ENCODE measurements at places on chromosomes 12 and 14.
A peak's percentile ranks its signal among the peaks of the same experiment; 100 is the strongest.

GRCh38 chr14:65079768-65080167, 22.5 kb downstream of the MAX start:
- no peak for DNase-seq

- DNase-seq: no peak
These were observed 17.9 kb upstream of the HIGD1C start for GRCh38 chr12:50934371-50934851.

GRCh38 chr12:97681612-97682504, 219.3 kb downstream of the RMST start:
- no peak for DNase-seq

GRCh38 chr12:67790660-67791059, 142.1 kb downstream of the DYRK2 start:
- DNase-seq: no peak

DNA sequence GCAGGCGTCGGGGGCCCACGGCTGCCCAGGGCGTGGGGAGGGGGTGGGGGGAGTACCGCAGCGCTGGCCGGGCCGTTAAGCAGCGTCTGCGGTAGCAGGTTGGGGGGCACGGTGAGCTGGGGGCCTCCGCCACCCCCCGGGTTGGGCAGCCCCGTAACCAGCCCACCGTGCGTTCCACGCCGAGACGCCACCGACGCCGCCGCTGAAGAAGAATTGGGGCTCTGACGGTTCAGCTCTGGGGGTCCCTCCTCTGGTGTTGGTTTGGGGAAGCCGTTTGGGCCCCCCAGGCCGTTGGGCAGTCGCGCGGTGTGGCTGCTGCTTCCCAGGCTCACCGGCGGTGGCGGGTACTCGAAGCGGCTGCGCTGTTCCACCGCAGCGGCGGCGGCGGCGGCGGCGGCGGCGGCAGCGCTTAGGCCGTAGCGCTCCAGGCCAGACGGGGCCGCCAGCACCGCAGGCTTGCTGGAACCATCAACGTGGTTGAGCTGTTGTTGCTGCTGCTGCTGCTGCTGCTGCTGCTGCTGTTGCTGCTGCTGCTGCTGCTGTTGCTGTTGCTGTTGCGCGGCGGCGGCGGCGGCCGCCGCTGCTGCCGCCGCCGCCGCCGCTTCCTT, 1.5 kb downstream of the IRF2BPL start:
- peak; percentile 73 for DNase-seq

- DNase-seq: no peak
These were observed 76.5 kb downstream of the SPRING1 start for GRCh38 chr12:116661341-116661740.

GRCh38 chr12:47359310-47360092, 279.7 kb upstream of the AMIGO2 start:
- DNase-seq: no peak

DNA sequence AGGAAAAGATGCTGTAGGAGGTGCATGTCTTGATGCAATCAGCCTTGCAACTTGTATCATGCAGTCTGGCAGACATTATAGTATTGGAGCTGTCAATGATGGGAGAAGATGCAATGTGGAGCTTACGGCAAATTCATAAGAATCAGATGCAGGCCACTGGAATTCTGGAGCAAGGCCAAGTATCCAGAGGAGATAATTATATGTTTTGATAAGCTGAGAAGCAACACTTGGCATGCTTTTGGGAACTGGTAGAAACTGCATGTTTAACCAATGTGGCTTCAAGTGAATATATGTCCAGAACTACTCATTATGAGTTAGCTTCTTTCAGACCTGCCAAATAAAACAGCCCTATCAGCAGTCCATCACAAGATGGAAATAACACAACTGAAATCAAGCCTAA, 249.1 kb upstream of the PPFIA2 start:
- no peak for DNase-seq

GRCh38 chr12:27344760-27345159, 12.1 kb downstream of the BMAL2 start:
- DNase-seq: no peak

DNA sequence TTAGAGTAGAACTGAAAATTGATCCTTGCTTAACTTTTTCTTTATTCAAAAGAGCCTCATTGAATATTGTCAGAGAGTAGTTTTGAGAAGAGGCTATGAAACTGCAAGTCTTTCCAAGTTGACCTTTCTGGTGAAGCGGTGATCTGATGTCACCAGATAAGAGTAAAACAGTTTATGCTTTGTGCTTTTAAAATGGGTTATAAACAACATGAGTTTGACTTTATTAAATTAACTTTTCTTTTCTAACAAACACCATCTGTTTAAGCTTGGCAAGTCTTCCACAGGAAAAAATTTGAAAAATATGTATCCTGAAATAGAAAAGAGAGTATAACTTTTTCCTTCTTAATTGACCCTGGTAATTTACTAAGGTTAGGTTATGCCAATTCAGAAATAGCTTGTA, 408.7 kb upstream of the NOVA1 start:
- no peak for DNase-seq

DNA sequence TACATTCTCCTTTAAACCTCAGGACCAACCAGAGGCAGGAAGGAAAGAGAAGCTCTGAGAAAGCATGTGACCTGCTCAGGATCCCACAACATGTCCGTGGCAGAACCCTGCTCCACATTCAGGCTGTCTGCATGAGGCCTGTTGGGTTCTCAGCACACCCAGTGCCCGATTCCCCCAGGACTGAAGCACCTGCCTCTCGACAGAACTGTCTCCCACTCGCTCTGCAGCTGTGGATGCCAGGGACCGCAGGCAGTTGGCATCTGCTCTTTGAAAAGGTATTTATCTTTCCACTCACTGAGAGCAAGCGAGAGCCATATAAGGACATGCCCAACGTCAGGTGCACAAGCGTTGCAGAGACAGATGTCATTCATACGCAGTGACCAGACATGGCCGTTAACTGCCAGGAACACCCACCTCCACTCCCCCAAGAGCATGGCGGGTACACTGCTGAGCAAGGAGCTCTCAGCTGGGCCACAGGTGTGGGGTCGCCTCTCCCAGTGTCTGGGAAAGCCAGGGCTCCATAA, 18.9 kb downstream of the PITPNM2 start:
- no peak for DNase-seq

DNA sequence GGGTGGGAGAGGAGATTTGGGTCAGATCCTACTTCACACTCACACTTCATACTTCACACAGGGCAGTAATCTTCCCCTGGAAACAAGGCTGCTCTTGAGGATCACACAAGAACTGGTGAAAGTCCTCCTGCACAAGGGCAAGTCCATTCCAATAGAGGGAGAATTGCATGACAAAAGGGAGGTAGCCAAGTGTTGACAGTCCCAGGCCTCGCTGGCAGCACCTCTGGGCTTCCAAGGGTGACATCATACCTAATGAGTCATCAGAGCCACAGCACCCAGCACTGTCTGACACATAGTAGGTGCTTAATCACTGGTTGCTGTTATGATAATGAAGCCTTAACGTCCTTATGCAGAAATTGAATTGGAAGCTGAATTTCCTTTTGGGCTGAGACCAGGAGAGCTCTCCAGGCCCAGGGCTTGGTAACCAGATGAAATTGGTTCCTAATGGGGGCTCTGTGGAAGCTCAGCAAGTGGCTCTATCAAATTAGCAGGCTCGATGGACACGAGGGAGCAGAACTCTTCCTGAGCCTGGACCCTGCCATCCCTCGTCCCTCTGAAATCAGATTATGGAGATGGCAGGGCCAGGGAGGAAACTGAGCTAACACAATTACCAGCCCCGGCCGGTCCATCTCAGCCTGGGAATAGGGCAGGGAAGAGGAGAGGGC, 58.8 kb upstream of the ACTN1 start:
- DNase-seq: no peak

GRCh38 chr12:111311011-111311410, 57.9 kb downstream of the PHETA1 start:
- DNase-seq: no peak

GRCh38 chr14:84856751-84857534, 673.0 kb upstream of the FLRT2 start:
- DNase-seq: no peak

DNA sequence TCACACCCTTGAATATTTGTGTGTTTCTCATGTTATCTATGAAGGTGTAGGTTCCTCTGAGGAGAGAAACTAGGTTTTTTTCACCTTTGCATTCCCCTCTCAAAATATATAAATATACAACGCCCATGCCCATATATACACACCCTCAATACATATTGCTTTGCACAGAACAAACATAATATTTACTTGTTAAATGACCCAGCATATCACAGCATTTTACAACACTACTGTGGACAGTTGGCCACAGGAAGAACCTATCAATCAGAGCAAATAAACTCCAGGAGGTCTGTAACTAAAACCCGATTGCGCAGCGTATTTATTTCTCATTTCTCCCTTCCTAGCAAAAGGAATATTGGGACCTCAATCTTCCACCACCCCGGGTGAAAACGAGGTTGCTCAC, 196.0 kb downstream of the SLC5A8 start:
- no peak for DNase-seq

GRCh38 chr12:124188561-124189405, 106.1 kb upstream of the RFLNA start:
- DNase-seq: no peak

GRCh38 chr12:24268663-24269186, 319.3 kb upstream of the SOX5 start:
- no peak for DNase-seq

GRCh38 chr14:88005978-88006851, 1.3 kb downstream of the GPR65 start:
- DNase-seq: no peak

DNA sequence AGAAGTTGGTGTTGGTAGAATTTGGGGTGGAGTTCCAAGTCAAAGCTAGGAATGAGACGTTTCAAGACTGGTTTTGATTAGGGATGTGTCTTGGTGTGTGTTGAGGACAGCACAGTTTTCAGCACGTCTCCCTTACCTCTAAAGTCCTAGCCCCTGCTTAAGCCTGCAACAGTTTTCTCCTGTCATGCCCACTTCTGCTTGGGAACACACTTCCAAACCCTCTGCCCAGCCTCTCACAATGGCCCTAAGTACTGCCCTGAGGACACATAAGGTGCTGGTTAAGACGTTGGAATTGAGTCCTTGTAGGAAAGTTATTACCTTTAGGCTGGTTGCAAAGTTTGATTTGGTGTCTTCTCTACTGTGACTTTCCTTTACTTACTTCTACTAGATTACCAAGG, 710 bp upstream of the BMAL2 start:
- no peak for DNase-seq

GRCh38 chr12:90003688-90004087, 295.1 kb upstream of the ATP2B1 start:
- DNase-seq: no peak

- no peak for DNase-seq
These were observed 442.7 kb upstream of the FLRT2 start for GRCh38 chr14:85087201-85087600.

DNA sequence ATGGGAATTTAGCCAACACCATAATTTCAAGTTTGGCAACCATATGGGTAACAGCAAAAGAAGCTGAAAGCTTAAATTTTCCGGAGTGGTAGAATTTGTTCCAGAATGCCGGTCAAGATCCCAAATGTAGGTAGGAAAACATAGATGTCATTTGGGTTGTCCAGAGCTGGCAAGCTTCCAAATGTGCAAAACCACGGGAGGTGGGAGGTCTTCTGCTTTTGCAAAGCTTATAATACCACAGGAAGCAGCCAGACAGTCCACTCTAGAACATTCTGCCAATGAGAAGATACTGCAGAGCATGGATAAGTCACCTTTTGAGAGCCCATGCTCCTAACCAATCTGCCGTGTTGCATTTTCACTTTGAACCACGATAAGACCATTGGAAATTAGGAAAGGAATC, 26.4 kb upstream of the BATF start:
- no peak for DNase-seq

DNA sequence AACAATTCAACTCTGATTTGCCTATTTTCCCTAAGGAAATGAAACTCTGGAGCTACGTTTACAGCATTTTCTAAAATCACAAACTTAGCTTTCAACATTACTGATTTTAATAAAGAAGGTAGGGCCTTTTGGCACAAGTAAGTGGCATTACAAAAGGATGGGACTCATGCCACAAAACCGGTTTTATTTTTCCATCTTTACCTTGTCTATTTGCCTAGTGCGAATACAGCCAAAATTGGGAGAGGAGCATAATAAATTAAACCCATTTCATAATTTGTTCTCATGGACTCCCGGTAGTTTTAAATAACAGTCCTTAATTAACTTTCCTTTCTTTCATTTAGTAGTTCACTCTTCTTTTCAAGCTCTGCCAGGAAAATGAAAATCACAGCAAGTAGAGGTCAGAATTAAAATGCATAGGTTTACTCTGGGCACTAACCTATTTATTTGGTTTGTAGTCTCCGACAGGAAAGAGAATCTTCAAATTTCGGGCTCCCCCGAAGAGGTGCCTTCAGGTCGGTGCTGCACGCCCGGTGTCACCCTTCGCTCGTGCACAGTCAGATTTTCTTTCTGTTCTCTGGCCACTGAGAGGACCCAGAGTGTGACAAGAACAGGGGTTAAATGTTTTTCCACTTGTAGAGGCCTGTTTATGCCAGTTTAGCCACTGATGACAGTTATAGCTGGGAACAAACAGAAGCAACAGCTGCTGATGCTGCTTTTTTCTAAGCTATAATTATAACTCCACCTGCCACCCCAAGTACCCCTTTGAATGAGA, at the start of gene BEST3:
Gene BEST3 (minus strand): TSS at position 535 of the 772 bp plus-strand sequence. CDS start 1,505 bp downstream, outside the sequence.
- DNase-seq: no peak

DNA sequence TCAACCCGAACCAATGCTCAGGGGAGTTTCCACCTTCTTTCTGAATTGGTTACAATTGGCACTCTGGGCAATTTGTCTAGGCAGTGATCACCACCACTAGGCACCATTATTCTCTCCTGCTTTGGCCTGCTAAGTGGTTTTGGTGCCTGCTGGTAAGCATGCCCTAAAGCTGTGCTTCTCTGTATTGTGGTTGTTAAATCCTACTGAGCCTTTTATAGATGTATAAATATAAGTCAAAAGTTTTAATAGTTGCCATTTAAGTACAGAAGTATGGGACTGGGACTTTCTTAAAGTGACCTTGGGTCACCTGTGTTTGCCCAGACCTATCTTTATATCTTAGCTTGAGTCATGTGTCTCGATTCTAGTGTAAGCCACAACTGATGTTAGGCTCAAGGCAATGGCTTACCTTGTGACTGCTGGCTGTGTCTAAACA, 475.9 kb downstream of the SLC16A7 start:
- no peak for DNase-seq

DNA sequence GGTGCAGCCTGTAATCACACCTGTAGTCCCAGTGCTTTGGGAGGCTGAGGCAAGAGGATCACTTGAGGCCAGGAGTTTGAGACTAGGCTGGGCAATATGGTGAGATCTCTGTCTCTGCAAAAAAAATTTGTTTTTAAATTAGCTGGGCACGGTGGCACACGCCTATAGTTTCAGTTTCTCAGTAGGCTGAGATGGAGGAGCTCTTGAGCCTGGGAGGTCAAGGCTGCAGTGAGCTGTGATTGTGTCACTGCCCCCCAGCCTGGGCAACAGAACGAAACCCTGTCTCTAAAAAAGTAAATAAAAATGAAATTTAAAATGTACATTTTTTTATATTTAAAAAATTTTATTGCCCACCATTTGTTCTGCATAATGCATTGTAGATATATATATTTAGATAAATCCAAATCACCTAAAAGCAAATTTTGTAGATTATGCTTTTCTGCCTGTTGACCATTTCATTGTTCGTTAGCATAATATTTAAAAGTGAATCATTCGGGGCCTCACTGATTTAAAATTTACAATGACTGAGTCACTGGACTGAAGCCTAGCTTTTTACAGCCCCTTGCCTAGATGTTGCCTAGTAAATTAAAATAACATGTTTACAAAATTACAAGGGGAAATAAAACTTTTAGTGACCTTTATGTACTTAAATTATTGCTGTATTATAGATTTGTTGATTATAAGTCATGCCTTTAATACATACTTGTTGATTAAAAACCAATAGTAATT, 87.9 kb downstream of the USP15 start:
- no peak for DNase-seq
